ENCODE measurements at places on chromosomes 6 and 20.

DNA sequence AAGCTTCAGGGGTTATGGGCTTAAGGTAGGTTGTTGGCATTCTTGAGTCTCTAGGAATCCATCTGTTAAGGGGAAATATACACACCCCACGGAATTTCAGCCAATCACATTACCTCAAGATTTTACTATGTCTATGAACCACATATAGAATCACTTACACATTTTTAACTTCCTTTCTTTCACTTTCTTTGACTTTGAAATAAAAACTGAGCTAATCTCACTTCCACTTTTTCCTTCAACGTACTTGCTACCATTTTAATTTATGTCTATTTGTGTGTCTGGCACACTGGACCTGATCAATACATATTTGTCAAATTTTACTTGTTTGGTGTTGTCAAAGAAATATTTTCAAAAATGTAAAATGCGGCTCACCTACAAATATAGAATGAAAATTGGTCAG is 545.4 kb upstream of the JAG1 start:
- DNase-seq: no peak

DNA sequence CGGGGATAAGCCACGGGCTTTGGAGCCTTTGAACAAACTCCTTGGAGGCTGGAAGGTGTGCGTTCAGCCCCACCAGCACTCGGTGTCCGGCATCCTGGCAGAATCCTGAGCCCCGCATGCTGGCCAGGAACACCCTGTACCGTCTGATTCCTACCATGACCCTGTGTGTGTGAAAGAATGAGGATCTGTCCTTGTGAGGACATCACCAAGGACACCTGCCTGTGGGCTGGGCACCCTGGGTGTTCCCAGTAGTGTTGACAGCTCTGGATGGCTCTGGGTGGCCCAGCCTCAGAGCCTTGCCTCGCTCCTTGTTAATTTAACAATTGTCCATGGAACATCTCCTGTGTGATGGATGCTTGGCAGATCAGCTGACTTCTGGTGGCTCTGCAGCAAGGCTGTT is 234.3 kb downstream of the QKI start:
- no peak for DNase-seq

GRCh38 chr20:19920381-19921138 is 96.6 kb upstream of the NAA20 start:
- no peak for DNase-seq

DNA sequence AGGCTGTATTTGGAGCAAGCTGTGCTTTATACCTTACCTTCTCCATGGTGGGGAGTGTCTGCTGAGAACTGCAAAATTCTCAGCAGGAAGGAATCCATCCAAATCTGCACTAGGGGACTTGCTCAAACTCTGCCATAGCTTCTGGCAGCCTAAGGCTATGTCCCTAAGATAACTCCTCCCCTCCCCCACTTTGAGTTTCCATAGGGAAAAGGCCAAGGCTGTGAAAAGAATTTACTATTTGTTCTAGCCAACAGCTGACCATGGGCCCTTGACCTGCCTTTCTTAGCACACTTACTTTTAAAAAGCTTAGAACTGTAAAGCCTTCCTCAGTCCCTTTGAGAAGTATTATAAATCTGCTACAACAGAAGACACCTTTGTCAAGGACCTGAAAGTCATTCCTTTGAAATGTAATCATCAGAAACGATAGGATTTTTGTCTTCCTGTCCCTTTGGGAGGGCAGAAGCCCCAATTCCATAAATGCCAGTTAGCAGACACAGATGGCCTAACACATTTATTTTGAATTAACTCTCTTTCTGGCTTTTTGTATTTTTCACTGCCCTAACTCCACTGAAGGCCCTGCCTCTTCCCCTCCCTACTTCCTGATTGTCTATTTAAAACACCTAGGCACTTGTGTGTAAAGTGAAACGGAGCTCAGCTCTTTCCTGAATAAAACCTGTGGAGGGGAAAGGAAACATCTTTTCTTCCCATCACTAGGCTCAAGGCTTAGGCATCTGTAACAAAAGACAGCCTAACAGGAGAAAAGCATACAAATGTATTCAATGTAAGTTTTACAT is 157.1 kb downstream of the AKAP7 start:
- DNase-seq: no peak

DNA sequence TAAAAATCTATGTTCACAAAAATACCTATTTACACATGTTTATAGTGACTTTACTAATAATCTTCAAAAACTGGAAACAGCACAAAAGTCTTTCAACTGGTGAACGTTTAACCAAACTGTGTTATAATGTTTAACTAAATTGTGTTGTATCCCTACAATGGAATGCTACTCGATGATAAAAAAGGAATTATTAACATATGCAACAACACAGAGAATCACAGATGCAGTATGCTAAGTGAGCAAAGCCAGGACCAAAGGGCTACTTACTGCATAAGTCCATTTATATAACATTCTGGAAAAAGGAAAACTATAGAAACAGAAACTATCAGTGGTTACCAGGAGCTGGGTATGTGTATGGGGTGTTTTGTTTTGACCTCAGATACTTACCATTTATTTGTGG is 602.2 kb upstream of the BTBD3 start:
- DNase-seq: no peak

GRCh38 chr6:50007819-50008218 is 14.0 kb downstream of the DEFB110 start:
- DNase-seq: no peak

DNA sequence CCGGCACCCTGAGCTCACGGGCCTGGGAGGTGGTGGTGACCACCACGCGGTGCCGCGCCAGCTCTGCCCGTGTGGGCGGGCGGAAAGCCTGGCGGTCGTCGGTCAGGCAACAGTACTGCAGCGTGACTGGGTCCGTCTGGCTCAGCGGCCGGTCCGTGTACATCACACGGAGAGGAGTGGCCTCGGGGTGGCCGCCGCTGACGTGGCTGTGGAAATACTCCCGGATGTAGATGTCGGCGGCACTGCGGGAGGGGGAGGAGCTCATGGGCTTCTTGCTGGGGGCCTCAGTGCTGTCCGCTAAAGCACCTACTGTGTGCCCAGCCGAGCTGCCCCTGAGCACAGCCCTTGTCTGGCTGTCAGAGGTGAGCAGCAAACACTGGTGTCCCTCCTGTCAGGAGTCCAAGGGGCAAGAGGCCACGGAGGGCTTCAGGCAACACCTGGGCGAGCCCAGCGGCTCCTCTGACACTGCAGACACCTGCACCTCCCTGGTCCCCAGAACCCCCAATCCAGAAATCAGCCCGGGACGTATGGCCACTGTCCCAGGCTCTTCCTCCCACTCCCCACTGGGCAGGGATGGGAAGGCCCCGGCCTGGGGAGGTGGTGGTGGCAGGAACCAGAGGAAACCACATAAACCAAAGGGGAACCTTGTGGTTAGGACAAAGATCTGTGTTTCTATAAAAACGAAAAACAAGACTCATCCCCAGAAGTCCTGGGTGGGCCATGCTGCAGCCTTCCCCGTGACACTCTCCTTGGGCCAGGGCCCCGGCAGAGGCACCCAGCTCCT is 6.5 kb downstream of the HELZ2 start:
- no peak for DNase-seq

GRCh38 chr6:163086624-163086920 is 327.9 kb upstream of the QKI start:
- DNase-seq: no peak

DNA sequence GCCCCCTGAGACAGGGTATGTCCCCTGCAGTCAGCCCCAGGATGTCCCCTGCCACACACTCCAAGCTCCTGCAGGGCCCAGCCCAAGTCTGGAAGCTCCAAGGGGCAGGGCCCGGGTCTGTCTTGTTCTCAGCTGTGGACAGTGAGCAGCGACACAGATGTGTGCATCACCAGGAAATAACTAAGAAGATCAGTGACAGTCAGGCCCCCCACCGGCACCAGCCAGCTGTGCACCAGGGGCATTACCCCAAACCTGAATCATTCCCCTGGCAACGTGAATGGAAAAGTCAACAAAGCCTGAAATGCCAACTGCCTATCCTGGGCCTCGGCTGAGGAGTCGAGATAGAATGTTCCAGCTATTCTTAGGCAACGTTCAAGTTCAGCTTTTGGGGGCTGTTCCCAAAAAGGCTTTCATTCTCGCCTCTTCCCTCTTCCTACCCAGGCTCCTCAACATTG is 105.0 kb downstream of the PREX1 start:
- no peak for DNase-seq

DNA sequence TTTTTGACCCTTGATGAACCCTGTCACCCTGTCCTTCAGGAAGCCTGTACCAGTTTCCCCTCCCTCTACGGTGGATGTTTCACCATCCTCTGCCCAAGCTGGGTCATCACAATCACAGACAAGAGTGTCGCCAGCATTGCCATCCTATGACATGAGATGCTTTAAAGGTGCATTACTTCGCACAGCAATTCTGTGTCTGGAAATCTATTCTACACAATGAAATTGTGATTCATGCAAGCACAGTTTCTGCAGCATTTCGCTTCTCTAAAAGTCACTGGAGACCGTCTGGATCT is 2.5 kb upstream of the ULBP2 start:
- DNase-seq: no peak

- DNase-seq: no peak
Measured at GRCh38 chr6:31158863-31159855, 770 bp downstream of the TCF19 start.

DNA sequence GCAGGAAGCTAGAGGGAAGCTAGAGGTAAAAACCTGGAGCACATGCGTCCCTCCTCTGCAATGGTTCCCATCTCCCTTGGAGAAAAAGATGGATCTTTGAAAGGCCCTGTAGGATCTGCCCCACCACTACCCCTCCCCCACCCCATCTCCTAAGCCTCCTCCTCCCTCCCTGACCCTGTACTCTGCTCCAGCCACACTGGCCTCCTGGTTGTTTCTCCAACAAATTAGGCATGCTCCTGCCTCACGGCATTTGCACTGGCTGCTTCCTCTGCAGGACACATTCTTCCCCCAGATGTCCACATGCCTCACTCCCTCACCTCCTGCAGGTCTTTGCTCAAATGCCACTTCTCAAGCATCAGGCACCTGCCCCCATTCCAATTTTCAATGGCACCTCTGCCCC is 45.5 kb downstream of the UBE2V1 start:
- no peak for DNase-seq

DNA sequence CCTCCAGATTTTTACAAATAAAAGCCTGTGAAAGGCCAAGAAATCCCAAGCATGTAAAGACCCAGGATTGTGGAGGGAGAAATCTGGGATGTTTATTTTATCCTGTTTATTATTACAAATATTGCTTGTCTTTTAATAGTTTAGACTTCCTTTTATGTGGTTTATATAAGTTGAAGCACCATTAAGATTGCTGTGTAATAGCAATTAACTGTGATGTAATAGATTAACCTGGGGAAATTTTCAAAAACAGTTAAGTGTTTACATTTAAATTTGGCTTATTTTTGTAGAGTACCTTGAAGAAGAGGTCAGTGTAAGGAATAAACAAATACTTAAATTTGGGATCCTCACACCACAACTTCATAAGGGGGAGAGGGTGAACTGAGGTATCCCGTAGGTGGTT is 27.0 kb downstream of the VAPB start:
- no peak for DNase-seq

GRCh38 chr6:120774275-120774674 is 560.0 kb downstream of the TBC1D32 start:
- no peak for DNase-seq

DNA sequence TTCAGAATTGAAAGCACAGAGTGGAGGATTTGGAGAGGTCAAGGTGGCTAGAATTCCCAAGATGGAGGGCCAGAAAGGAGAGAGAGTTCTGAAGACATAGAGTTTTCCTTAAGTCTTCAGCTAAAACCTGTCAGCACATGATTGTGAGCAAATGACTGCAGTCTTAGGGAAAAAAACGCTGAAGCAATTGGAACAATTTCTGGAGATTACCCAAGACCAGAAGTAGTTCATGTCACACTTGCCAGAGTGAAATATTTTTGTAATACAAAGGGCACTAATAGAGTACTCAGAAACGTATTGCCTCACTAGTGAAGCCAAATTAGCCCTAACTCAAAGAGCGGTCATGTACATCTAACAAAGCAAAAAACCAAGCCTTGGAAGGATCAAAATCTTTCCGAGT is 541.3 kb upstream of the MARCKS start:
- DNase-seq: no peak

DNA sequence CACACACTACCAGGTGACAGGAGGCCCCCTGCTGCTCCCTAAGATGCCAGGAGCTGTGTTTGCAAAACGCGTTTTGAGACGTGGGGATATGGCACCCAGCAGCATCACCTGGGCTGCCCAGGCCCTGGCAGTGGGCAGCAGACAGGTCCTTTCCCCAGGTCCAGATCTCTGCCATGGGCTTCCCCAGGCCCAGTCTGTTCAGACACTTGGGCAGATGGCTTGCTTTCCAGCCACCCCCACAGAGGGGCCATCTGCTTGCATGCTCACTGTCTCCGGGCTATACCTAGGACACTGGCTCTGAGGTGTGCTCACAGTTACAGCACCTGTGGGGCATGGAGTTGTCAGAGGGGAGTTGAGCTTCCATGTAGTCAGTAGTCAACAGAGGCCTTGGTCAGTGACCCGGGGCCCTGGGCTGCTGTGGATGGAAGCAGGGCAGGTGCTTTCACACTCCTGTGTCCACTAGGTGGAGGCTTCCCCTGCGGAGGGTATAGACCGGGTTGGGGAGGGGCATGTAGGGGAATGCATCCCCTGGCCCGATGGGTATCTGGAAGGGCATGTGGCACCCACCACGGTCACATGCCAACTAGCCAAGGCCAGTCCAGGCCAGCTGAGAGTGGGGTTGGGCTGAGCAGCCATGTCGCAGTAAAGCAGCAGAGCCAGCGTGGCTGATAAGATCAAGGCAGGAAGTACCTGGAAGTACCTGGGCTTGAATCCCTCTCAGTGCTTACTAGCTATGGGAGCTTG is 185.4 kb upstream of the SLC24A3 start:
- no peak for DNase-seq

GRCh38 chr20:57308451-57309271 is 20.9 kb upstream of the SPO11 start:
- DNase-seq: no peak

- no peak for DNase-seq
Measured at GRCh38 chr6:99426451-99426757, 1.3 kb upstream of the PNISR start.

All from stimulated activated CD8-positive, alpha-beta memory T cell treated with anti-CD3 and anti-CD28 coated beads, Interleukin-2, amount 100 ng/mL, for 1 hour (primary cell).